ENCODE measurements at places on chromosomes 6 and 20.
A peak's percentile ranks its signal among the peaks of the same experiment; 100 is the strongest.

- no peak for DNase-seq
Observed at GRCh38 chr20:23334111-23334510, 16.5 kb upstream of the NXT1 start.

DNA sequence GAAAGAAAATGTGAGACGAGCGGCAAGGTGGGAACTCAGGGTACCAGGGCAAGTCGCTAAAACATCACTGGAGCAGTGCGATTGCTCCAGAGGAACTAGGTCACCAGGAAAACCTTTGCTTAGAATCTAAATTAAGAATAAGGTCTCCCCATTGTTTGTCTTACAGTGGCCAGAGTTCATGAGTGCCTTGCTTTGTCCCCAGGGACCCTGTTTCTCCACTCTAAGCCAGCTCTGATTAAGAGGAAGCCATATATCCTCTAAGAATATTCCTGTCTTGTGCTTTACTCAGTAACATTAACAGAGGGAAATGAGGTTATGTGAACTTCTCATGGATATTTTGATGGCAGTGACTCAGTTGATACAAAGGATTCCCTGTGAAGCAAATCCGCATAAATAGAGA is 305.8 kb downstream of the CD83 start:
- no peak for DNase-seq

DNA sequence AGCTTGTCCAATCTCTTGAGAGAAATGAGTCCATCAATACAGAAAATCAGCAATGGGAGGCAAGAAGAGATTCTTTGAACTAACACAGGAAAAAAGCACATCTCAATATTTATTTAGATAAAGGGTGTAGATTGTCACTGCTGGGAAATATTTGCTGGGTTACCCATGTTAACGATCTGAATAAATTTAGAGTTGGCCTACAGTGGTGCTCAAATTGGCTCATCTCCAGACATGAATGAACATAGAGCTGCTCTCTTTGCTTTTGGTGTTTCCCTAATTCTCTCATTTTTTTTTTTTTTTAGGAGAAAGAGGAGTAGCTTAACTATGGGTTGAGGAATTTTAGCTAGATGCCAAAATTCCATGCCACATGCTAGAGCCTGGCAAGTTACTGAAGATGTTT is 471.2 kb downstream of the PKHD1 start:
- no peak for DNase-seq

DNA sequence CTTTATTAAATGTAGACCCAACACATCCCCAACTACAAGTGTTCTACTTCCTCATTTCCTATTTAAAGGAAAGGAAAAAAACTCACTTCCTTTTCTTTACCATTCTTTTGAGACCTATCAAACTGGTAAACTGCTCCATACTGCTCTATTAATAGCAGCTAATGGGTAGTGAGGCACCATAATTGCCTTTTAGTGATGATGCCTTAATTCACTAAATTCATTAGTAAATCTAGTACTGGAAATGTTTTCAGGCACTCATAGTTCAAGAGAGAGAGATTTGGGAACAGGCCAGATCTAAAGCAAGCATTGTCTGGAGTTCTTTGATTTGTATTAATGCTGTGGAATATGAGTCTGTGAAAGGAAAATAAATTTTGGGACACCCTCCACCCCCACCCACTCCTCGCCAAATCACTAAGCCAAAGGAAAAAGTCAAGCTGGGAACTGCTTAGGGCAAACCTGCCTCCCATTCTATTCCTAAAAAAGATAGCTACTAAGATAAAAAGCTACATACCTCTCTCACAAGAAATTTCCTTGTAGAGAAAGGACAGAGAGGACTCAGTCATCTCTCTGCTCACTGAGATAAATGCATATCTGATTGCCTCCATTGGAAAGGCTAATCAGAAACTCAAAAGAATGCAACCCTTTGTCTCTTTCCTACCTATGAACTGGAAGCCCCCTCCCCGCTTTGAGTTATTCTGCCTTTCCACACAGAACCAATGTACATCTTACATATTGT is 13.6 kb upstream of the IBTK start:
- no peak for DNase-seq

DNA sequence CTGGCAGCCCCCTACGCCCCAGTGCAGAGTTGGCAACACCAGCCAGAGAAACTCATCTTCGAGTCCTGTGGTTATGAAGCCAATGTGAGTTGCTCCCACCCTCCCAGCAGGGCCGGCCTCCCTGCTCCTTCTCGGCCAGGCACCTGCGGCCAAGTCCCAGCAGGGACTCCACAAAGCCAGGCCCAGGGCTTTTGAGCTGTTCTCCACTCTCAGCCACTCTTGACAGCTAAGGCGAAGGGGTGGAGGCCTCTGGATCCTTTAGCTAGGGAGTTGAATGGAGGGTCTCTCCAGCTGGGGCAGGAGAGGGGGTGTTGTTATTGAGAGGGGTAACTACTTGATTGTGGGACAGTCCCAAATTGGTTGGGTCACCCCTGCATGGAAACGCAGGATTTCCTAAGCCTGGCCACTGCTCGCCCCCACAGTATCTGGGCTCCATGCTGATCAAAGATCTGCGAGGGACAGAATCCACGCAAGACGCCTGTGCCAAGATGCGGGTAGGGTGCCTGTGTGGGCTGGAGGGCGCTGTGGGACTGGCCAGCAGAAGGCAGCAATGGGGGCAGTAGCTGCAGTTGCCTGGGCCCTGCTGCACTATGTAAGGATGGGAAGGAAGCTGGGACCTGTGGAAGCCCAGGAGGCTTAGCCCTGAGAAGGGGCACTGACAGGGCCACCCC is 58.3 kb downstream of the TCP11 start:
- DNase-seq: no peak

DNA sequence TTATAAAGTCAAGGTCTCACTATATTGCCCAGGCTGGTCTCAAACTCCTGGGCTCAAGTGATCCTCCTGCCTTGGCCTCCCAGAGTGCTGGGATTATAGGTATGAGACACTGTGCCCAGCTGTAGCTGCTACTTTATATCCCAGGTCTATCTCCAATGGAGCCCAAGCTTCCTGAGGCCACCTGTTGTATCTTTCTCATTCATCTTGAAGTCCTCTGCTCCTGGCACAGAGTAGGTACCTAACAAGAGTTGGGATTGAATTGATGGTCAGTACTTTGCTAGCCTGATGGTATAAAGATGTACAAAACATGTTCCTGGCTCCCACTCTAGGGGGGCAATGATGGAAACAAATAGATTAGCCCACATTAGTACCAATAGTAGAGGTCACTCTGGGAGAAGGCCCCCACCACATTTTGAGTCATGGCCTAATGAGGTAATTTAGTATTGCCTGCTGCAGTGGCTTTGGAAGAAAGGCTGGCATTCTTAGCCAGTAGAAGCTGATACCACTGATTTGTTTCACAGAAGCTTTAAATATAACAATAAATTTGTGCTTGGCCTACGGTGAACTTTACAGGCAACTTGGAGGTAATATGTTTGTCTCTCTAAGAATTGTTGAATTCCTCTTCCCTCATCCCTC is 5.4 kb downstream of the PTPN1 start:
- no peak for DNase-seq

DNA sequence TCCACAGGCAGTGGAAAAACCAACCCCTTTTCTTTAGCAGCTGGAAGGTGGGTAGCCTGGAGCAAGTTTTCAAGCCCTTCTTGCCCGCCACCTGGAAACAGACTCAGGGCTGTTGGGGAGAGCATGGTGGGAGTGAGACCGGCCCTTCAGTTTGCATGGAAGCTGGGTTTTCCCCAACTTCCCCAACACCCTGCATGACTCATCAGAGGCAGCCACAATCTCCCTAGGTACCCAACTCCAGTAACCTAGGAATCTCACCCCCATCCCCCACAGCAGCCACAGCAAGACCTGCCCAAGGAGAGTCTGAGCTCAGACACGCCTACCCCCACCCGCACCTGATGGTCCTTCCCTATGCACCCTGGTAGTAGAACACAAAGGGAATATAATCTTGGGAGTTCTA is 86.3 kb upstream of the IRAK1BP1 start:
- no peak for DNase-seq

GRCh38 chr20:9978397-9979004 is 56.3 kb upstream of the ANKEF1 start:
- DNase-seq: peak; percentile 63

DNA sequence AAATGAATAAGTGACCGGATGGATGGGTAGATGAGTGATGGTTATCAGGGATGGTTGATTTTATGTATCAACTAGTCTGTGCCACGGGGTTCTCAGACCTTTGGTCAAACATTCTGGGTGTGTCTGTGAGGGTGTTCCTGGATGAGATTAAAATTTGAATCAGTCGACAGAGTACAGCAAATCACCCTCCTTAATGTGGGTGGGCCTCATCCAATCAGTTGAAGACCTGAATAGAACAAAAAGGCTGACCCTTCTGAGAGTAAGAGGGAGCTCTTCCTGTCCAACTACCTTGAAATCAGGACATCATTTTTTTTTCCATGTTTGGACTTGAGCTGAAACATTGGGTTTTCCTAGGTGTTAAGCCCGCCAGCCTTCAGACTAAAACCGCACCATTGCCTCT is 136.4 kb upstream of the ATXN1 start:
- no peak for DNase-seq

GRCh38 chr20:50193836-50194421 is 3.3 kb downstream of the CEBPB start:
- no peak for DNase-seq

DNA sequence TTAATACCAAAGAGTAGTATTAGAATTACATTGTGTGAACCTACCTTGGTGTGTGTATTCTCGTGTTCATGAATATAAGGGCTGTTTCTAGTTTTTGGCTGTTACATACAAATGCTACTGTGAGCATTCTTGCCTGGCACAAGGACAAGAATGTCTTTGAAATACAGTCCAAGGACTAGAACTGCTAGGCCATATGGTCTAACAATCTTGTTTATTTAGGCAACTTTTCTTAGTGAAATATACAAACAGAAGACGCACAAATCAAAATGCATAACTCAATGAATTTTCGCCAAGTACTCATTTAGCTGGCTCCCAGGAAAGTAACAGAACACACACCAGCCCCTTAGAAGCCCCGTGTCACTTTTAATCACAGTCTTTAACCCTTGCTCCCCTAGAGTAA is 28.5 kb downstream of the KDM1B start:
- no peak for DNase-seq

- no peak for DNase-seq
Observed at GRCh38 chr6:37555040-37555781, 55.5 kb upstream of the CCDC167 start.

DNA sequence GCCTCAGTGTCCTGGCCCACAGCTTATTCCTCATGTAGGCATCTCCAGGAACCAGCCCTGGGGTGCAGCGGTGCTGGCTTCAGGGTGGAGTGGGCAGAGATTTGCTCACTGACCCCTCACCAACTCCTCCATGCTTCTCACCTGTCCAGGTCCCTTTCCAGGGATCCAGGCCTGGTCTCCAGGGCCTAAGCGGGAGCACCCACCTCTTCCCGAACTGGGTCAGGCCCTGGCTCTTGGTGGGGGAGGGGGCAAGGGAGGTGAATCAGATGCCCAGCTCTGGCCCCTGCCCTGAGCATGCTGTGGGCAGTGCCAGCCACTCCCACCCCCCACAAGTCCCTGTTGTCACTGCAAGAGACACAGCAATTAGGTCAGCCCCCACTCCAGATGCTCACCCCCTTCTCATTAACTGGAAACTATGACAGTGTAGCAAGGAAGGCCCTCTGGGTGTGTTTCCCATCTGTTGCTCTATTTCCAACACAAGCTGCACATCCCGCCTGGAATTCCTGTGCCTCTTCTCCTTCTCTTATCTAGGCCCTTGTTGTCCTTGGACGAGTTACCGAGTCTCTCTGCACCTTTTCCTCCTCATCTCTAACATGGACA is 37.0 kb downstream of the MDFI start:
- DNase-seq: no peak

GRCh38 chr6:3226481-3227362 is 731 bp downstream of the TUBB2B start:
- DNase-seq: no peak

DNA sequence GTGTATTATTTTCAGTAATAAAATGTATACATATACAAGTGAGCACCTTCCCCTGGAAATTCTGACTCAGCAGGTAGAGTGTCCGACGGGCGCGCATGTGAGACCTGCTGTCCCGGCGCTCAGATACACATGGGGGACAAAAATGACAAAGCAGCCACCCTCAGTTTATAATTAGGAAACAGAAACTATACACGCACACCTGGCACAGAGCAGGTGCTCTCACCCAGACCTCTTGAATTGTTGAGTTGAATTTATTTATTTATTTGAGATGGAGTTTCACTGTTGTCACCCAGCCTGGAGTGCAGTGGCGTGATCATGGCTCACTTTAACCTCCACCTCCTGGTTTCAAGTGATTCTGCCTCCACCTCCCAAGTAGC is 180.4 kb downstream of the ZDHHC14 start:
- no peak for DNase-seq

DNA sequence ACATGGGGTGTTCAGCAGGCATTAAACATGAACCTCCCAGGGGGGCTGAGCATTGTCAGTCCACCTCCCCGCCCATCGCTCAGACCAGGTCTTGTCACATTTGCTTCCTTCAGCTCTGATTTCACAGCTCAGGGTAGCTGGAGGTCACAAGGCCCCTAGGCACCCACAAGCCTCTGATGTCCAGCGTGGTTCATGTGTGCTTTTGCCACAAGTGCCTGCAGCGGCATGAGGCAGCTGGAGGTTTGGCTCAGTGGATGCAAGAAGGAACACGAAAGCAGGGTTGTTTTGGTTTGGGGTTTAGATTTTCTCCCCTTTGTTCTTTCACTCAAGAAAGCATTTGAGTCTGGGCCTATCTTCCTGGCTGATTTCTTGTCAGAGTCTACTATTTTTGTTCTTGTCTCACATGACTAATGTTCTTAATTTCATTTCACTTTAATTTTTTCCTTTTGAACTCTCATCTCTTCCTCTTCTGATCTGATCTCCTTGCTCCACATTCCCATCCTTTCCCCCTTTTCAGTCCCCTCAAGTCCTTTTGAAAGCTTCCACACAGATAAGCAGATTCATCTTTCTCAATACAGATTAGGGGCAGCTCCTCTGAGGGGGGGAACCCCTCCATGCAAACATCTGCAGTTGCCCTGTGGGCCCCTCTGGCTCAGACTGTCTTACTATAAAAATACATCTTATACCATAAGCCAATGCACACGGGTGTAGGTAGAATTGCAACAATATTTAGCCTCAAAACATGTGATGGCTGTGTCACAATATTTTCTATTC is 68.1 kb upstream of the CEP85L start:
- peak; percentile 48 for DNase-seq

DNA sequence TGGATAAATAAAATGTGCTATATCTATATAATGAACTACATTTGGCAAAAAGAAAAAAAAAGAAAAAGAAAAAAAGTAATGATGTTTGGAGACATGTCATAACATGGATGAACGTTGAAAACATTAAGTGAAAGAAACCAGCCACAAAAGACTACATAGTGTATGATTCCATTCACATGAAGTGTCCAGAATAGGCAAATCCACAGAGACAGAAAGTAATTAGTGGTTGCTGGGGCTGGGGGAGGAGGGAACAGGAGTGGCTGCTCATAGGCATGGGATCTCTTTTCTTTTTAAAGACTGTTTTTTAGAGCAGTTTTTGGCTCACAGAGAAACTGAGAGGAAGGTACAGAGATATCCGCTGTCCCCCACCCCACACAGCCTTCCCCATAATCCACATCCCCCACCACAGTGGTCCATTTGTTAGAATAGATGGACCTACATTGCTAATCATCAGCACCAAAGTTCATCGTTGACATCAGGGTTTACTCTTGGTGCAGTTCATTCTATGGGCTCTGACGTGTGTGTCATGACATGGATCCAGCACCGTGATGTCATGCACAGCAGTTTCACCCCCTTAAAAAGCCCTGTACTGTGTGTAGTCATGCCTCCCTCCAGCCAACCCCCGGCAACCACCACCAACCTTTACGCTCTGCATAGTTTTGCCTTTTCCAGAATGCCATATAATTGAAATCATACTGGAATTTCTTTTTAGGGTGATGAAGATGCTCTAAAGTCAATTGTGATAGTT is 240.9 kb upstream of the RREB1 start:
- DNase-seq: no peak

- DNase-seq: no peak
Observed at GRCh38 chr20:32229251-32229747, 21.6 kb downstream of the POFUT1 start.
